ENCODE measurements at places on chromosomes 1 and 21.

- no peak for DNase-seq
Measured at GRCh38 chr1:33753087-33753856, 110.6 kb upstream of the HMGB4 start.

- DNase-seq = no peak
Measured at GRCh38 chr1:112954945-112955772, 837 bp downstream of the SLC16A1 start.

- no peak for DNase-seq
Measured at GRCh38 chr1:81439046-81439823, 361.5 kb upstream of the ADGRL2 start.

DNA sequence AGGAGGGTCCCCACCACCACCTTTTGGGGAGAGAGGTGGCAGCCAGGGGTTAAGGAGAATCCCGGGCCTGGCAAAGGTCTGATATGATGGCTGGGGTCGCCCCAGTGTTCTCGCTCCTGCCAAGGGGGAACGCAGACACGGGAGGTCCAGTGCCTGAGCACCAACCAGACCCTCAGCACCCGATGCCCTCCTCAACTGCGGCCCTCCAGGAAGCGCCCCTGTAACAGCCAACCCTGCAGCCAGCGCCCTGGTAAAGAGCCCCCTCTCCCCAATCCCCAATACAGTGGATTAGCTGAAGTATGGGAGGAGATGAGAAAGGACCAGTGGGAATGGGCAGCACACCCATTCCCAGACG, 10.4 kb downstream of the ADAMTSL4 start:
- no peak for DNase-seq

DNA sequence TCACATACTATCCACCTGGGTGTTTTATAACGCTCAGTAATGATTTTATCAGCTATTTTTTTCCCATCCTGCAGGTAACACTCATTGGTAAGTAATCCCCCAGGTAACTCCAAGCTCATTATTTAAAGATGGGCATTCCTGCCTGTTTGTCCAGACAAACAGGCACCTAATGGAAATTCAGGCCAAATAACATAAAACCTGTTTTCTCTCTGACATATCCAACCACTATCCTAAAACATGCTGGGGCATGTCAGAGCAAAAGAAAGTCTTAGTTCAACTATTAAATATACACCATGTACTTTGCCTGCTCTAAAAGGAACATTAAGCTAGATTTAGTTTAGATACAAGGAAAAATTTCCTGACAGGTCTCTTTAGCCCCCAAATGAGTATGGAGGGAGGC, 987.7 kb downstream of the TTLL7 start:
- no peak for DNase-seq

GRCh38 chr21:35512346-35512745, 463.2 kb upstream of the RUNX1 start:
- DNase-seq = no peak

DNA sequence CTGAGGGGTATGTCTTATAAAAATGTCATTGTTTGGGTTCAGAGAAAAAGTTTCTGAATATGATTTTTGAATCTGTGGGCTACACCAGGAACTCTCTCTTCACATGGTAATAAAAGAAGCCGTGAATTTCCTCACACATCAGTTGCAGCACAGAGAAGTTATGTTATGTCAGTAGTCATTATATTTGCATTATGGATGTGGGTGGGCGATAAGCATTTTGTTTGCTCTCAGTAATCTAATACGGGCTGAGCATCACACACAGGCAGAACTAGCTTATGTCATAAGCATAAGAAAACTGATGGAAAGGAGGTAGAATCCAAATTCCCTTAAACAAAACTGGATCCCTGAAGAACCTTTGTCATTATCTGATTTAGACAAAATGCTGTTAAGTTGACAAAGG, 70.8 kb downstream of the PRDM2 start:
- no peak for DNase-seq

- no peak for DNase-seq
Measured at GRCh38 chr1:56050911-56051310, 528.5 kb downstream of the PLPP3 start.

DNA sequence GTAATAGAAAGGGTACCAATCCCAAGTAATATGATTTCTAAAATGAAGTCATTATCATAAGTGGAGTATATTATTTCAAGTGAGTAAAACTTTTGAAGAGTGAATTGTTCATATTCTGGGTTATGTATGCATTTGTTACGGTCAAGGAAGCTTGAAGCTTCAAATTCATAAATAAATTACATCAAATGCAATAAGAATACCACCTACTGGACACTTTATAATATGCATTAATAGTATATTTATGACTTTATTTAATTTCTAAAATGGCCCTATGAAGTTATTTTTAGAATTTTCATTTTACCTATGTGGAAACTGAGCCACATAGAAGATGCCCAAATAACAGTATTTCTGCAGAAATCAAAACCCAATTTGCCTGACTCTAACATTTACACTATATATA, 260.6 kb downstream of the SMYD3 start:
- no peak for DNase-seq

GRCh38 chr1:208344202-208344857, 100.1 kb upstream of the PLXNA2 start:
- no peak for DNase-seq

Measured in amniotic stem cell (primary cell).